Cortex of kidney (tissue), 1 donor: ENCODE measurements at places on chromosomes 2 and 18.

DNA sequence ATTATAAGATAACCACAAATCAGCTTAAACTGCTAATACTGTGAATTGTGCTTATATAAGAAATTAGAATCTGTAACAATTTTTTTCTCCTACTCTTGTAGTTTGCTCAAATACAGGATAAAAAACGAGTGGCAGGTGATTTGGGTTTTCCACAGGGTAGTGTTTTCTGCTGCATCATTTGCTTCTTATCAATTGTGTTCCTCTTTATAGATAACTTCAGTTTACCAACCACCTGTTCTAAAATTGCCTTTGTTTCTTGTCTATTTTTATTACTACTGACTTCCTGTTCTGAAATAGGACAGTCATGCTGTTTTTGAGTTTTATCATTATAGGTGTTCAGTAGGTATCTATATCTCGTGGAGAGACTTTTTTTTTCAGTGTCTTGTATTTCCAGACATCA lies 56.9 kb downstream of the MFSD6 start:
- no peak for DNase-seq

- no peak for DNase-seq
Observed at GRCh38 chr2:95004711-95005110, 20.8 kb upstream of the MAL start.

DNA sequence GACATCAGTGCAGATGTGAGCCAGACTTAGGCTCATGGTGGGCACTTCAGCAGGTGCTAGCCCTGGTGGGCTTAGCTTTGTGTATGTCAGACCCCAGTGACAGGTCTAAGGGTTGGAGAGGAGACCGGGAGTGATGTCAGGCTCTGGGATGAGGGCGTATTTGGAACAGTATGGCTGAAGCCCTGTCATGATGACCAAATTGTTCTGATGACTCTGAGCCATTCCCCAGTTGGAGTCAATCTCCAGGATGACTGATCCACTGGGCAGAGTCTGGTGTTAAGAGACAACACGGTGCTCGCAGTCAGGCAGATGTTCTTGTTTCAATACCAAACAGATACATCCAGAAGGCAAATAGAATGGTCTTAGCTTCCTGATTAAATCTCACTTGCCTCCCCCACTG lies 241.5 kb downstream of the SOX11 start:
- DNase-seq, result no peak

GRCh38 chr2:164621764-164622105 lies 453 bp upstream of the GRB14 start:
- no peak for DNase-seq

GRCh38 chr2:225282858-225283710 lies 116.4 kb upstream of the NYAP2 start:
- no peak for DNase-seq

DNA sequence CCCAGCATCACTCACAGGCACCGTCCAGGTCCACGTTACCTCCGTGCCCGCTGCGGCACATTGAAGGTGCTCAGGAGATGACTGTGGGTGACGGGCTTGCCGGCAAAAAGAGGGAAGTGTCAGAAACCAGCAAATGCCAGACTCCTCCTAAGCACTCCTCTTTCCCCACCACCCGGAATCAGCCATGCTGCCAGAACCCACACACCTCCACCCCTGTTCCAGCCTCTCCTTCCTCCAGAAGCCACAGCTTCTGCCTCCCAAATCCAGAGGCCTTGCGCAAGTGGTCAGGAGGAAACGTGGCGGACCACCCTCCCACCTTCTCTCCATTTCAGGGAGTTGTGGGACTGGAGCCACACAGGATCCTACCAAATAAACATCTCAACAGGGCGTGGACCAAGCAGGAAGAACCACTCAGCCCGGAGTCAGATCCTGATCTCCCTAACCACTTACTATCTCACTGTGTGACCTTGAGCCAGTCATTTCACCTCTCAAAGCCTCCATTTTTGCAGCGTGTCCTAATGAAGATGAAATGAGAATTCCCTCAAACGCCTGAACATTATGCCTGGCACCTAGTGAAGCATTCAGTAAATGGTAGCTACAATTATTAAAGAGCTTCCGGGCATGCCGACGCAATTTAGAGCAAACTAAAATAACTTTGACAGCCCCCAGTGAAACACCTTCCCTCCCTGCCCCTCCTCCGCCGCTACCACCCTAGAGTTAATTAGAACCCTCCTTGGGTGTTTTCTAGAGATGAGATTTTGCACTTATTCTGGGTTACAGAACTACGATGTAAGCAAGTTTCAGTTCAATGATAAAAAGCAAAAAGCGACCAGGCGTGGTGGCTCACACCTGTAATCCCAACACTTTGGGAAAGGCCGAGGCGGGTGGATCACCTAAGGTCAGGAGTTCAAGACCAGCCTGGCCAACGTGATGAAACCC lies 32.9 kb downstream of the SMAD7 start:
- DNase-seq, result no peak

DNA sequence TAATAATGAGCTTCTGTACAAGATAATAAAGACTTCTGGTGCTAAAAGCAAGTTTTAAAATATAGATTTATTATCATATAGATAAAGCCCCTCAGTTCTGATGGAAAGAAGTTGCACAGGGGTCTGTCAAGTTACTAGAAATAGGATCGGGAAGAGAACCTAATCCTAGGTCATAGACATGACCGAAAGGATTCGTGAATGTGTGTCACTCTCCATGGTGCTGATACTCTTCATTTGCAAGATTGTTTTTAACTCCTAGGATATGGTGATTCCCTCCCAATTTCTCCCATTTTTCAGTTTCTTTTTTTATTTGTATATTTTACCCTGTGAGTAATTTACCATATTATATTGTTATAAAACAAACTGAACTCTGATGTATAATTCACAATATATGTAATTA lies 58.9 kb upstream of the CTNNA2 start:
- no peak for DNase-seq

DNA sequence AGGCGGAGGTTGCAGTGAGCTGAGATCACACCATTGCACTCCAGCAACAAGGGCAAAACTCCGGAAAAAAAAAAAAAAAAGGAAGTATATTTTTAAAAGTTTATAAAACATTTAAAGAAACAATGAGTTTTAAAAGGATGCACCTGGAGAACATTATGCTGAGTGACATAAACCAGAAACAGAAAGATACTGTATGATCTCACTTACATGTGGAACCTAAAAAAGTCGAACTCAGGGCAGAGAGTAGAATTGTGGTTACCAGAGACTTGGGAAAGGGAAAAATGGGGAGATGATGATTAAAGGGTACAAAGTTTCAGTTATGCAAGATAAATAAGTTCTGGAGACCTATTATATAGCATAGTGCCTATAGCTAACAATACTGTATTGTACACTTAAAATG lies 52.8 kb upstream of the RTN4 start:
- DNase-seq, result no peak

DNA sequence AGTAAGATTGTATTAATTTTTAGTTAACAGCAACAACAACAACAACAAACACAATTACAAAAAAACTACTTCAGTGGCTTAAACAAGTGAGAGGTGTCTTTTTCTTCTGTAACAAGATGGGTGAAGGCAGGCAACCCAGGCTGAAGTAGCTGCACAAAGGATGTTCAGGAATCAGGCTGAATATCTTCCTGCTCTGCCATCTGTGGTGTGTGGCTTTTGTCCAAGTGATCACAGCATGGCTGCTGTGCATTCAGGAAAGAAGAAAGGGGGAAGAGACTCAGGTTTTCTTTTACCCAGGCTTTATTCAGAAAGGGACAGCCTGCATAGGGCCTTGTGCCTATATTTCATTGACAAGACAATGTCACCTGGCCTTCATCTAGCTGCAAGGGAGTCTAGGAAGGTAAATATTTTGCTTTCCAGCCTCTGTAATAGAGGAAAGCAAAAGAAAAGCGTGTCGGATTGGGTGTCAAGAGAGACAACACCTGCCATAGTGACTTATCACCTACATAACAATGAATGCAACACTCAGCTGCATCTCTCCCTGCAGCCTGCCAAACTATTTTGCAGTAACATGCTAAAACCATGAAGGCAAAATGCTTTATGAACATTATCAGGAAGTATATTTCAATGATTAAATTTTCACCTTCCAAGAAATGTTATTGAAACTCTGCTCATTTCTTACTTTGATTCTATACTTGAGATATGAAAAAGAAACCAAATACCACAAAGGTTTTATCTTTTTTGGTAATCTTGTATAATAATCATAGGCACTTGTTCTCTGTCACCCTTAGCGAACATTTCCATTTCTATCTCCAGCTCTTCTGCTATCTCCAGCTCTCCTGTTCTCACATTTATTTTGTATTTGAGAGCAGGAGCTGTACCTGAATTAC lies 14.6 kb downstream of the G6PC2 start:
- no peak for DNase-seq
